ENCODE measurements at places on chromosomes 12 and 14.

- DNase-seq: no peak
Measured at GRCh38 chr12:75196865-75197264, 12.8 kb downstream of the KCNC2 start.

DNA sequence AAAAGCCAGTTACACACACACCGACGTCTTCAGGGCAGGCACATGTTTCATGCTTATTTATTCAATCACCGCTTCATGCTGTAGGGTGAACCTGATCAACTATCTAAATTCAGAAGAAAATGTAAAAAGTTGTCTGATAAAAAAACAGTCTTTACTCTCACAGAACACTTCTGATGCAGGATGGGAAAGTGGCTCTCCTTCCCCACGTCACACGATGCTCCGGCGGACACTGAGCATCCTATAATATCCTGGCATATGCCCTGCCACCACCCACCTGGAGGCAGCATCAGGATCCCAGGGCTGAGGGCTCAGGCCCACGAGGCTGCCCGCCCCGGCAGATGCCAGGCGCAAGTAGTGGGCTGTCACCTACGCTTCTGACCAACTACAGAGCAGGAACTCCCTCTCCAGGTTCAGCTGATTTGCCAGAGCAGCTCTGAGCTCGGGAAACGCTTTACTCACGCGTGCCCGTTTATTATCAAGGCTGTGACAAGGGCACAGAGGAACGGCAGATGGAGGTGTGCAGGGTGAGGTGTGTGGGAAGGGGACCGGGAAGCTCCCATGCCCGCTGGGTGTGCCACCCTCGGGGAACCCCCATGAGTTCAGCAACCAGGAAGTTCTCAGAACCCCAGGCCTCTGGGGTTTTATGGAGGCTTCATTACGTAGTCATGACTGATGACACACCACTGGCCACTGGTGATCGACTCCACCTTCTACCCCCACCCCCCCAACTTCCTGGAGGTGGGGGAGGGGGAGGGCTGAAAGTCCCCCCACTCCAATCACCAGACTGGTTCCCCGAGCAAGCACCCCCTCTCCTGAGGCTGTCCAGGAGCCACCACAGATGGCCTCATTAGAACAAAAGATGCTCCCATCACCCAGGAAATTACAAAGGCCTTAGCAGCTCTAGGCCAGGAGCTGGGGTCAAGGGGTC is 32.1 kb downstream of the SLC15A4 start:
- no peak for DNase-seq

GRCh38 chr12:67523538-67523937 is 125.0 kb upstream of the DYRK2 start:
- no peak for DNase-seq

- no peak for DNase-seq
Measured at GRCh38 chr12:44403185-44403584, 472.9 kb downstream of the NELL2 start.

DNA sequence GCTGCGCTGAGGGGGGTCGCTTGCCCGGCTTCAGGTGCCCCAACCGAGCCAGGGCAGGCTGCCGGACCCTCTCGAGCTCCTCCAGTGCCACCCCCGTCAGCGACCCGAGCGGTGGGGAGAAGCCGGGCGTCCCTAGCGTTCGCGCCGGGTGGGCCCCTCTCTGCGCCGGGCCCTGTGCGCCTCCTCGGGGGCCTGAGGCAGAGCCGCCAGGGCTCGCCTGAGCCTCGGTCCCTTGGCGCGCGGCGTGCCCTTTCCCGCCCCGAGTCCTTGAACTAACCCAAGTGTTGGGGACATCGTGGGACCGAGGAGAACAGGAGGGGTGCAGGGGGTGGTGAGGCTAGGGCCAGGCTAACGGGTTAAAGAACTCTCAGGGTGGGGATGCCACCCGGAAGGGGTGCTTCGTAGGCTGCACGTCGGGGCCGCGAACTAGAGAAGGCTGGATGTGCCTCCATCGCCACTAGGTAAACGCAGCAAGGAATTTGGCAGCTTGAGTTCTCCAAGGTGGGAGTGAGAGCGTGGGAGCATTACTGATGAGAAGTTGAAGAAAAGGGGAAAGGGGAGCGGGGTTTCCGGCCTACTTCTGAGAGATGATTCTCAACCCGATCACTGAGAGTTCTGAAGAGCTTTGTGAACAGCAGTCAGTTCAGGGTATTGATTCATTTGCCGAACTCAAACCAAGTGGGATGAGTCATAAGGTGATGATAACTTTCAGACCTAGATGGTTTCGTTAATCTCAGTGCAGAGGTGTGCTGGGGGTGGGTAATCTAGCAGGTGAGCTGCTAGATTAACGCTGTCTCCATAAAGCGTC is 618 bp downstream of the RNF34 start:
- DNase-seq: peak; percentile 64

Measured in left hindlimb (tissue), 1 donor.